Osteocyte (in vitro differentiated cells): ENCODE measurements at places on chromosomes 5 and 9. TPM values are rescaled to one million over a fixed set of nuclear protein-coding genes. Genes with fewer than 3 reads are reported as not detected.
A peak's percentile ranks its signal among the peaks of the same experiment; 100 is the strongest.

- H3K27ac ChIP-seq: peak overlapping the region; percentile 42
- H3K36me3 ChIP-seq: peaks cover 3% of the 10 kb centered on the region
- peak; percentile 82 for DNase-seq
- H3K4me3 ChIP-seq: no peak overlapping the region
Observed at GRCh38 chr5:9903801-9904200, 273.6 kb upstream of the TAS2R1 start.

PRELID2 gene
- total RNA-seq: 4.7 and 6.0 TPM in 2 replicates

GRCh38 chr9:109972026-109972882 lies 192.3 kb downstream of the PALM2AKAP2 start:
- H3K27me3 ChIP-seq: no peaks in the 10 kb centered on the region
- no peaks in the 10 kb centered on the region for H3K36me3 ChIP-seq
- H3K4me3 ChIP-seq: no peak overlapping the region
- H3K4me1 ChIP-seq: peaks cover 26% of the 10 kb centered on the region
- no peak for DNase-seq
- H3K27ac ChIP-seq: no peak overlapping the region

- H3K4me1 ChIP-seq: peaks cover 4% of the 10 kb centered on the region
- no peak for DNase-seq
- H3K27ac ChIP-seq: no peak overlapping the region
- peaks cover 4% of the 10 kb centered on the region for H3K36me3 ChIP-seq
Observed at GRCh38 chr5:149863830-149864229, 80.8 kb downstream of the PDE6A start.

DNA sequence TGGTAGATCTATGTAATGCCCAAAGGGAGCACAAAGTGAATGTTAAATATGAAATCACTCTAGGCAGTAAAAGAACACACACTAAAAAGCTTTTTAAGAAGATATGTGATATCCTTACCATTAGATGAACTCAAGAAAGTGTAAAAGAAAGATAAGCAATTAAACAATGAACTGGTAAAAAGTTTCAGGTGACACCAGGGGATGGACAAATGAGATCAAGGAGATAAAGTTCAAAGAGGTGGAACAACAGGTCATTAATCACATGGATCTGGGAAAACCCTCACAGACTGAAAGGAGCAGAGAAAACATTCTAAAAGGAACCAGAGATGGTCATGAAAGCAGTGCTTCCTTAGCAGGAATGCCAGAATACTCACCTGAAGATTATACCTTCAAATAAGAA lies 40.7 kb downstream of the LHFPL2 start:
- no peak overlapping the region for H3K27ac ChIP-seq
- DNase-seq: no peak
- no peak overlapping the region for H3K4me3 ChIP-seq

DNA sequence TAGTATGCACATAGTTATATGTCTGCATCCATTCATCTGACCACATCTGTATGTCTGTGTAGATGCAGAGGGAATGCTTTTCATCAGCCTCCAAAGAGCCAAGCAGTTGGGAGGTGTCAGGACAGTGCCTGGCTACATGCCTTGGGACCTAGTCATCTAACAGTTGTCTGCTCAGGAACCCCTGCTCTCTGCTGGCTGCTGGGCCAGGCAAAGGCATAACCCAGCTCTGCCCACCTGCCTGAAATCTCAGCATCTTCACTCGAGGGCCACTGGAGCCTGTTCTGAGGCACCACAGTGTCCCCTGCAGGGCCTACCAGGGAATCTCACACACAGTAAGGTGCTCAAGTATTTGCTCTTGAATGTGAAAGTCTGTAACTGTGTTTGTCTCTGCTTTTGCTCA lies 3.7 kb downstream of the C9orf50 start:
- no peaks in the 10 kb centered on the region for H3K36me3 ChIP-seq
- H3K27me3 ChIP-seq: no peaks in the 10 kb centered on the region
- peaks cover 20% of the 10 kb centered on the region for H3K4me1 ChIP-seq
- H3K4me3 ChIP-seq: no peak overlapping the region

ADAMTSL1 gene
- total RNA-seq: 1.2 and 1.5 TPM in 2 replicates

NUTM2G gene
- 0.13 TPM in 1 of 2 replicates, not detected in the other for total RNA-seq
